ENCODE measurements at places on chromosomes 3 and 15.

- DNase-seq: no peak
These were observed 87.0 kb downstream of the SV2B start for GRCh38 chr15:91186904-91187656.

- no peak for DNase-seq
These were observed 126.5 kb upstream of the THBS1 start for GRCh38 chr15:39454189-39454986.

DNA sequence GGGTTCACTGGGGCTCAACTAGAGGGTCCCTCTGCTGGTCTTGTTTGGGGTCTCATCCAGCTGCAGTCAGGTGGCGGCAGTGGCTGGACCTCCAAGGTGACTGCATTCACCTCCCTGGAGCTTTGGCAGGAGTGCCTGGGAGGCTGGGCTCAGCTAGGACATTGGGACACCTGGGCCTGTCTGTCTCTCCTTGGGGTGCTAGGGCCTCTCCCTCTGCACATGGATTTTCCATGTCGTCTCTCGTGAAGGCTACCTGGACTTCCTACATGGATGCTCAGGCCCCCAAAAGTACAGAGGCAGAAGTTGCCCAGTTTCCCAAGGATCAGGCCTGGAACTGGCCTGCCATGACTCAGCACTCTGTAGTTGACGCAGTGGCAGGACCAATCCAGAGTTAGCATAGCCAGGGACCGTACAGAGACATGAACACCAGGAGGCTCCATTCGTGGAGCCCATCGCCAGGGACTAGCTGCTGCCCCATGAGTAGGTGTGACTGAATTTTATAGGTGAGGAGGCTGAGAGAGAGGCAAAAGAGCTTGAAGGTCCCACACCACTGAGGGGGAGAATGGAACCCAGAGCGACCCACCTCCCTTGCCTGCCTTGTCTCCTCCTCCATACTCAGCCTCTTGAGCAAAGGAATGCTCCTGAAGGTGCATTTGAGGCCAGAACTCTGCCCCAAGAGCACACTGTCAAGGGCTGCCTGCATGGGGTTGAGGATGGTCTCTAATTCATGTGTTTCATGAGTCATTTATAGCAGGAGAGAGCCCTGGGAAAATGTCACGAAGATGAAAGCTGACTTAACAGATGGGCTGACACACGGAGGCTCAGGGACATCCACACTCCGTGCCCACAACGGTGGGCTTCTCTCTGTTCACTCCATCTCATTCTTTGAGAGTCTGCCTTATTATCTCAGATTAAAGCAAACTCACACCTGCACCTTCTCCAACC lies 13.0 kb upstream of the ALDH1A3 start:
- DNase-seq: no peak

- no peak for DNase-seq
These were observed 43.4 kb downstream of the HLTF start for GRCh38 chr3:149042789-149043386.

DNA sequence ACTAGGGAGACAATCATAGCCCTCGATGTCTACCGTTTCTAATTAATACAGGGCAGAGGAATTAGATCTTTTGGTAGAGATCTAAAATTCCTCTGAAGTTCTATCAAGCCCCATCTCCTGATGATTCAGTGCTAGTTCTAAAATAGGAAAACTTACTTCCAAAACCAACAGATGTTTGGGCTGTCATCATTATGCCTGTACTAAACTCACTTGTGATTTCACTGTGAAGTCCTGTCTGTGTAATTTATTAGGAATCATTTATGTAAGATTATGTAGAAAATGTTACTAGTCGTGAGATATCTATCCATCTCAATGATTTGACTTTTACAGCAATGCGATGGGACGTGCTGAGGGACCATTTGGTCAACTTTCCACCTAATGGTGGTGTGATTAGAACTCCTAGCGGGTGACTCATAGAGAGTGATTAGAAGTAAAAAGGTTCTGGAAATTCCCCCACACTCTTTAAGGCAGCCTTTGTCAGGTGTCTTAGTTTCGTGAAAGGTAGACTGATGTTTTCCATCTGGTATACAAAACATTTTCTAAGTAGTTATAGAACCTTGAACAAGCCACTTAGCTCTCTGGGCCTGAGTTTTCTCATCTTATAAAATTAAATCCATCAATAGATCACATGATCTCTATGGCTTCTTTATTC lies 34.2 kb downstream of the LIPC start:
- DNase-seq: no peak

GRCh38 chr15:85973584-85974347 lies 105.9 kb upstream of the AGBL1 start:
- no peak for DNase-seq

DNA sequence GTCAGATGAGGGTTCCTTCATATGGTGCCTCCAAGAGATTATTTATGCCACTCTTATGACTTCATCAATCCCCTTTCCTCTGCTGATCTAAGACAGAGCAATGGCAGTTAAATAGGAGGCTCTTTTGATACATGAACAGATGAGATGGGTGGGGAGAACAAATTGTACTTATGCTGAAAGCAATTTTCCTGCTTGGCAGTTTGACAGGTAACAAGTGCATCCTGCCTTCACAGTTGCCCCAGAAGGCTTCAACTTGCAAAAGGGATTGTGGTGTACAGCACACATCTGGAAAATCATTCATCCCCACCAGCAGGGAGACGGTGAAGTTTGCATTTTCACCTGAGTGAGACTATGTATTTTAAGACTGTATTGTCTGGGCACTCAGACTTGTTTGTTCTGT lies 27.3 kb downstream of the ENTPD3 start:
- DNase-seq: no peak

- no peak for DNase-seq
These were observed 1.6 kb upstream of the SATB1 start for GRCh38 chr3:18426597-18427193.

DNA sequence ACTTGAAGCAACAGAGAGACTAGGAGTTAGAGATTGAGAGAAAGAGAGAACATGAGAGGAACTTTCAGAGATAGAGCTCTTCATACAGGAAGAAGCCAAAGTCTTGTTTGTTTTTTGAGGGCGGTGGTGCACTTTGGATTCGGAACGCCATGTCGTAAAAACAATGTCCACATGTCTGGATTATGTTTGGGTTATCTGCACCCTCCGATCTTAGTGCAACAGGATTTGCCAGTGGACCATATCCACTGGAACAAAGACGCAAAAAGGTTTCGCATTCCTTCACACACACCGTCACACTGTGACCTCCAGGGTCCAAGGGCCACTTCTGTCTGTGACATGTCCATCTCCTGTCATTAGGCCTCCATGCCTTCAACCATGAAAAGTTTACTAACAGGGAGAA lies 141.8 kb upstream of the ATP11B start:
- no peak for DNase-seq

DNA sequence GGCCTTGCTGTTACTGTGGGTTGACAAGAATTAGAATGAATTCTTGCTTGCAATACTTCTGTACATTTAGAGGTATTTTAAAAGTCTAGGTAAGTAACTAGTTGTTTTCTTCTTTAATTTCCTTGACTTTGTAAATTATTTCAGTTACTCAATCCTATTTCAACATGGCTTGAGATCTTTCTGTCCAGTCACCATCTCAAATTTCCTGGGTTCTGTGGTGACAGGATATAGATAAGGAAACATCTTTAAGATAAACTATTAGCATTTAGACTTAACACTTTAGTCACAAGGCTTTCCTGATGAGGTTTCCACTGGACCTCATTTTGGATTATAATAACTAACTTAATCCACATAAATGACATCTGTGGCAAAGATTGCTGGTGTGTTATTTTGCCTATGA lies 195.9 kb upstream of the DPH6 start:
- no peak for DNase-seq

GRCh38 chr15:95121191-95121590 lies 889.8 kb downstream of the MCTP2 start:
- DNase-seq: no peak

DNA sequence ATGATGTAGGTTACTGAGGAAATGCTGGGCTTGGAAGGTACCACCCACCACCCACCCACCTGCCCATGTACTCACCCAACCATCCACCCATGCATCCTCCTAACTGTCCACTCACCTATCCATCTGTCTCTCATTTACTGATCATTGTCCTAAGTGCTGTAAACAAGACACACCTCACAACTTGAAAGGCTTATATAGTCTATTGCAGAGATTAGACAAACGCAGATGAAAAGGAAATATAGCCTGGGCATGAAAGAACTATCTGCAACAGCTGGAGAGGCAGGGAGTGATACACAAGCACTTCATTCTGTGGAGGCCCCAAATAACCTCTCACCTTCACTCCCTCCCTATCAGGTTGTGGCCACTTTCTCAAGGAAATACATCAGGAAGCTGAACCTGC lies 54.0 kb downstream of the DAPK2 start:
- DNase-seq: no peak

DNA sequence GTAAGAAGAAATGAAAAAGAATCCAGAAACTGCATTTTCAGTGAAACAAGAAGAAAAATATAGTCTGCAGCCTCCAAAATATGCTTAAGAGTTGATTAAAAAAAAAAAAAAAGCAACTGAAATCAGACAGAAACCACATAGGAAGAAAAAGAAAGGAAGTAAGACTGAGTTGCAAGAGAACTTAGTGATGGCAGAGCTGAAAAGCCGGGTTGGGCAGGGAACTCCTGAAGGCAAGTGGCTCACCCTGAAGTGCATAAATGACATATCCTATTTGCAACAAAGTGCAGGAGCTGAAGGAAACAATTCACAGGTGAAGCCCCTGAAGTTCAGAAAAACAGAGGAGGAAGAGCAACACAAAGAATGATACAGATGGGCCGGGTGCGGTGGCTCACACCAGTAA lies 108.8 kb upstream of the SLC25A36 start:
- no peak for DNase-seq

DNA sequence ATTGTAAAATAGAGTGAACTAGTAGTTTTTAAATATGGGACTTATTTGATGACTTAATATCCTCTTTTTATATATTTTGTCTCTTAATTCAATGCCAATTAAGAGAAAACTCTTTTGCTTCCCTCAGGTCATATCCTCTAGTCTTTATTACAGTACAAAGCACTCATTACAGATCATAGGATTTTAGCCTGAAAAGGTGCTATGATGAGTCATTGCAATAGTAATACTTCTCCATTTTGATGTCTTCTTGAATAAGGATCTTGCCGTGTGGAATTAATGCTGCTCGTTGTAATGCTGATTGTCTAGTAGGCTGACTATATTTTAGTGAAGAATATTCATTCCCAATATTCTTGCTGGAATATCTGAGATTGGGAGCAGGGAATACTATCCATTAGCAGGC lies 612.2 kb upstream of the GOLIM4 start:
- no peak for DNase-seq

- no peak for DNase-seq
These were observed 108.5 kb downstream of the SAMMSON start for GRCh38 chr3:70108072-70108471.

- DNase-seq: no peak
These were observed 61.1 kb downstream of the DUT start for GRCh38 chr15:48392356-48392755.

DNA sequence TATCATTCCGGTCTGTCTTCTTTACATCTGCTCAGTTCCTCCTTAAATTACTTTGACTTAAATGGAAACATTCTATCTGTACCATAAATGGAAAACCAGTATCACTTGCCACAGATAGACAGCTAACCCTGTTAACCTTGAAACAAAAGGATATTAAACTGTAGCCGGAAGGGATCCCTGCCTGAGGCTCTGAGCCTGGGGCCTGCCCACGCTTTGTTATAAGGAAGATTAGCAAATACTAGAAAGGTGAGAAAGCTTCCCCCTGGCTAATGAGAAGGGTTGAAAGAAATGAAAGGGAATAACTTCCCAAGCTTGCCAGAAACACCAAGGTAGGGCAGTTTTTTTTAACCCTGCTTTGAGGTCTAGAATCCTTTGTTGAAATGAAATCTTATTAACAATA lies 927.6 kb downstream of the FHIT start:
- DNase-seq: no peak

DNA sequence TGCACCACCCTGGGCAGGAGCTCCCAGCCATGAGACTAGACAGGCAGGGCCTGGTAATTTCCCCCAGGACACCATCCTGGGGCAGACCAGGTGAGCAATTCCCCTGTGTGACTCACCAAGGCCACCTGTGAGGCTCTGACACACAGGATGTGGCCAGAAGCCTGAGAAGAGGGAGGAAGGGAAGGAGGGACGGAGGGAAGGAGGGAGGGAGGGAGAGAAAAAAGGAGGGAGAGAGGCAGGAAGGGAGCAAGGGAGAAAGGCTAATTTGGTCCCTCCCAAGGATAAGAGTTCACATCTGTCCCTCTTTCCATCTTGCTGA lies 25.9 kb downstream of the WNT7A start:
- no peak for DNase-seq

DNA sequence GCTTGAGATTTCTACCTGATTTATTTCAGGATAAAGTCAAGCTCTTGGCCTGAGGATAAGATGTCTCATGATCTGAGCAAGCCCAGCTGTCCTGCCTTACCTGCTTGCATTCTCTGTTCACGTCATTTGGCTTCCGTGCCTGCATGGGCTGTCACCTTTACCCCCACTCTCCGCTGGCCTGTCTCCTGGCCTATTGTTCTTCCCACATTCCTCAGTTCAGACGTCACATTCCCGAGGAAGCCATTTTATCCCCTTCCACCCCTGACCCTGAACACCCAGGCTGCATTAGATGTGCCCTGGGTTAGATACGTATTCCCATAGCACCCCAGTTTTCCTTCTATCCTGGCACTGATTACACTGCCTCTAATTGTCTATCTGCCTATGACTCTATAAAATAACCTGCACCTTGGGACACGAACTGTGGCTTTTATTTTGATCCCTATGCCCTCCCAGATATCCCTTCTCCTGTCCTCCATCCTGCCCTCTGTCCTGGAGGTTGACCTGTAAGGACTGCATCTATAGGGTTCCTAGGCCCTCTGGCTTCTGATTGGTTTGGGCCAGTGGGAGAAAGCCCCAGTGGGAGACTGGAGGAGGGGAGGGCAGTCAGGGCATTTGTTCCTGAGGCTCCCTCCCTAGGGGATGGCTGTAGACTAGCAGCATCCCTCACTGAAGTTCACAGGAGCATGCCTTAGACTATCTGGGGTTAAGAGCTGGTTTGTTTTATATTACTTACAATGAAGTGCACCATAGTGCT lies 19.2 kb upstream of the UBE2Q2 start:
- DNase-seq: no peak

GRCh38 chr3:72776-73175 lies 123.8 kb upstream of the CHL1 start:
- DNase-seq: no peak

GRCh38 chr3:100613721-100614390 lies 4.5 kb downstream of the ADGRG7 start:
- no peak for DNase-seq

DNA sequence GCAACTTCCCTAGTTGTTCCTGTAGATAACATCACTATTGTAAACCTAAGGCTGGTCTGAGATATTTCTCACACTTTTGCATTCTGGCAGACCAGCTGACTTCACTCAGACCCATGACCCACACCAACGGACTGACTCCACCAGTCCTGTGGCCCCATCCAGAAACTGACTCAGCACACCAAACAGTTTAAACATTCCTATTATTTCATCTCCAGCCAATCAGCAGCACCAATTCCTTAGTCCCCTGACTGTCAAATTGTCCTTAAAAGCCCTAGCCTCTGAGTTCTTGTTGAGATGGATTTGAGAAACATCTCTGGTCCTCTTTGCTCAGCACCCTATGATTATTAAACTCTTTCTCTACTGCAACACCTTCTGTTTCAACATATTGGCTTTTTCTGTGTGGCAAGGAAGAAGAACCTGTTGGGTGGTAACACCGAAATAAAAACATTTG lies 12.2 kb upstream of the IDH2 start:
- no peak for DNase-seq
